Stimulated activated CD8-positive, alpha-beta memory T cell treated with anti-CD3 and anti-CD28 coated beads, Interleukin-4, amount 100 ng/mL, for 4 hours (primary cell): ENCODE measurements at places on chromosomes 5 and 9.

- no peak for DNase-seq
Measured at GRCh38 chr5:473551-474192, 30.7 kb downstream of the EXOC3 start.

DNA sequence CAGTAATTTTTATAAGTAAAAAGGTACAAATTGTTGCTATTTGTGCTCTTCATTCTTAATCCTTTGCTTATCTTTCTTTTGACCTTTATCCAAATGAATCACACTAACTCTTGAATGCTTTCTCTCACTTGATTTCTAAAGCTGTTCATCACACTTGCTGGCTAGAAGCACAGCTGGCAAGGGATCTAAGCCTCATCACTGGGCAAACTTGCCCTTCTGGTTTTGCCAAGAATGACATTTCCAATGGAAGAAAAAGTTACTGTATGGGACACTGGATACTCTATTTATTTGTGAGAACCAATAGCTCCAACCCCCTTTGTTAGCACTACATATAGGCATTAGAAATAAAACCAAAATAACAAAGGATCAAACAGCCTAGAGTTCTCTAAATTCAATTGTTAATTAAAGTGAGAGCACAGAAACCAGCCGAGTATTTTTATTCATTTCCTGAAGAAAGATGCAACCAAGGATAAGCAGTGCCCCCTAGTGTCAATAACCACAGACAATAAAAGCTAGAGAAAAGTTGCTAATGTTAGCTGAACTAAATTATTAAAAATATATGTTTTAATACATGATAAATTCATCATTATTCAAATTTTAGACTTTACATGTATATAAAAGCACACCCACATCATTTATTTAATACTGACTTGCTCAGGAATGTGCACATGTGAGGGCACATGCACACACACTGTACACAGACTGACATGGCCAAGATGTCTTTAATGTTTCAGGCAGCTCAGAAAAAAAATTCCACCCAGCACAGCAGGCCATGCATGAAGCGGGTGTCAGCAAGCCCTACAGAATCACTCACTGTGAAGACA, 59.8 kb upstream of the POU5F2 start:
- DNase-seq, result no peak

DNA sequence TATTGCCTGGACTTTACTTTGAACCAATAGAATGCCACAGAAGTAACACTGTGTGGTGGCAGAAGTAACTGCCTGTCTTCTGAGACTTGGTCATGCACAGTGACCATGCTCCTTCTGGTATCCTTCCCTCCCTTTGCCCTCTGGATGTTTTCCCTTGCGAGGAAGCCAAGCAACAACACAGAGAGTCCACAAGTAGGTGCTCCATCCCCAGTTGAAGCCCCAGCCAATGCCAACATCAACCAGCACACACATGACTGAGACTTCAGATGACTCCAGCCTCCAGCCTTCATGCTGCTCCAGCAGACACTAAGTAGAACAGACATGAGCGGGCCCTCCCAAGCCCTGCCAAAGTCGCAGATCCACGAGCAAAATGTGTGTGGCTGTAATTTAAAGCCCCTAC, 129.6 kb downstream of the EPB41L4A start:
- no peak for DNase-seq

- DNase-seq, result no peak
Measured at GRCh38 chr9:126886034-126886822, 25.8 kb downstream of the ZBTB34 start.

DNA sequence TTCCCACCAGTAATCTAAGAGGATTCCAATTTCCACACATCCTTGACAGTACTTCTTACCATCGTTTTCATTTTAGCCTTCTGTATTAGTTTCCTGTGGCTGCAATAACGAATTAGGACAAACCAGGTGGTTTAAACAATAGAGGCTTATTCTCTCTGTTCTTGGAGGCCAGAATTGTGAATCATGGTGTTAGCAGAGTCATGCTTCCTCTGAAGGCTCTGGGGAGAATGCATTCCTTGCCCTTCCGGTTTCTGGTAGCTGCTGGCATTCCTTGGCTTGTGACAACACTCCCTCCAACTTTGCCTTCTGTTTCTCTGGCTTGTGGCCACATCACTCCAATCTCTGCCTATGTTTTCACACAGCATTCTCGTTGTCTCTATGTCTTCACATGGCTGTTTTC, 23.5 kb downstream of the RIGI start:
- no peak for DNase-seq

- DNase-seq, result no peak
Measured at GRCh38 chr5:124395287-124395686, 351.2 kb downstream of the ZNF608 start.

DNA sequence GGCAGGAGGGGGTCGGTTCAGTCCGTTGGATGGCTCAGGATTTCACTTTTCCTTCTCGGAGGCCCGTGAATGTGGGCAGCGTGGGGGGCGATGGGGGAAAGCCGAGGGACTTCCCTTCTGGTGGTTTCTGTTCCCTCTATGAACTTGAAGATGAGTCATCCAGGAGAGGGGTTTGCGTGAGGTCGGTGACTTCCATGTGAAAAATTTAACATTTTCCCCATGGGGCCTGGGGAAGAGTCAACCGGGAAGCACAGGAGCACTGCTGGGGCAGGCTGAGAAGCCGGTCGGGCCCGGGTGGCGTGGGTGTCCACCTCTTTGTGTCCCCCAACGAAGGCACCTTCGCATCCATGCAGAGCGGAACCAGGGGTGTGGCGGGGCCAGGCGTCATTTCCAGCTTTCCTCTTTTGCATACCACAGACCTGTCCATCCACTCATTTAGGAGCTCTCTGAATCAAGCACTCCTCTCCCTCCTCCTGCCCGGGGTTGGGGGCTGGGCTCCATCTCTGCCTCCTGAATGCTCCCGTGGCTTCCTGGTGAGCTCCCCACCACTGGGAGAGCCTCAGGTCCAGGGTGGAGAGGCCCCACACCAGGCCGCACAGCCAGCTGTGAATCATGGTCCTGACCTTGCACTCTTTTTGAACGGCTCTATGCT, 68.4 kb downstream of the ANKRD33B start:
- no peak for DNase-seq

- no peak for DNase-seq
Measured at GRCh38 chr9:92618633-92619225, 51.2 kb downstream of the IPPK start.

- no peak for DNase-seq
Measured at GRCh38 chr9:105171589-105171988, 72.9 kb upstream of the SLC44A1 start.

- DNase-seq, result no peak
Measured at GRCh38 chr9:80552931-80553330, 981.2 kb downstream of the TLE4 start.

GRCh38 chr5:105632043-105632442, 2038.7 kb downstream of the EFNA5 start:
- DNase-seq, result no peak

- no peak for DNase-seq
Measured at GRCh38 chr5:104146652-104147051, 584.1 kb upstream of the NUDT12 start.

DNA sequence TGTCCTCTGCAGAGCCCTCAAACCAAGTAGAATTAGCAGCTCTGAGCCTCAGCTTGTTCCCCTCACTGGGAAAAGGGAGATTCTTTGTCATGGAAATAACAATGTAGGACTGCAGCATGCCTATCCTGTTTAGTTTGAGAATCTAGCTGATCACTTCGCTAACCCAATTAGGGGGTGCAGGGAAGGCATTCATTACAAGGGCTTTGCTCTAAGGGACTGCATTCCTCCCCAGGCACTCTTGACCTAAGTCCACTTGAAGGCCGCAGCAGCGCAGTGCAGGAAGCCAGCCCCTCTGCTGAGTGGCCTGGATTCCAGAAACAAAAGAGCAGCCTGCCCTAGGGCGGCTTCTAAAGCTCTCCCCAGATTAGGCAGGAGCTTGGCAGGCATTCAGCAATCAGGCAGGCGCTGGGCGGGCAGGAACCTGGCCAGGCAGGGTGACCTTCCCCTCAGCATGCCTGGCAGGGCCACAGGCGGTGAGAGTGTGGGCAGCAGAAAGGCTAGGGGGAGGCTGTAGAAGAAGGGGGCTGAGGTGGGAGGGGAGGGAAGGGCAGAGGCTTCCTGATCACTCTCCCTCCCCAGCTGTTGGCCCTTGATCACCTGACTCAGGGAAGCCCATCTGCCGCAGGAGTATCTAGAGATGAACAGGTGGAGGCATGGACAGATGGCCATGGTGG, 24.8 kb downstream of the CCNJL start:
- DNase-seq, result no peak

DNA sequence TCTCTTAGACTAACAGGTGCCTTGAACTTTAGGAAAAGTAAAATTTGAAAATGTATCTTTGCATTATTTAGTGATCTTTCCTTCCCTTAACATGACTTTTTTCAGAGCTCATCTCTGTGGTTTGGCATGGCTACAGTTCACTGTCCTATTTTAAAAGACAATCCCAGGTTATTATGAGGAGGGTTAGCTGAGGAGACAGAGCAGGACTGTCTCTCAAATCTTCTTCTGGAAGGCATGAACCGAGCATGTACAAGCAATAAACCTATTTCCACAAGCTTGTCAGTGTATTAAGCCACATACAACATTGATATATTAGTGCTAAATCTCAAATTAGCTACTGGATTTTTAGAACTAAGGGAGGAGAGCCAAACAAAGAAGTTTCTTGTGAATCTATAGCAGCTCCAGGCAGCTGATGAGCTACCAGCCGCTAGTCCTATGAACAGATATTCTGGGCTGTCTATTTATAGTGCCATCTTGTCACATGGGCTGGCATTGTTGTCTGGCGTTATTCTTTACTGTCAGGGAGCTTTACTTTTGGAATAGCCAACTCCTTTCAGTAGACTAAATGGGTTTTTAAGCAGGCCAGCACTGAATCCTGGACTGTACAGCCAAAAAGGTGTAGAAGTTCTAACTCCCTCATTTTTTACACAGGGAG, 171.2 kb upstream of the ACTBL2 start:
- DNase-seq, result no peak

- DNase-seq, result no peak
Measured at GRCh38 chr9:36031774-36032555, 4.7 kb upstream of the RECK start.

- no peak for DNase-seq
Measured at GRCh38 chr9:132994410-132995120, 16.1 kb downstream of the GFI1B start.

DNA sequence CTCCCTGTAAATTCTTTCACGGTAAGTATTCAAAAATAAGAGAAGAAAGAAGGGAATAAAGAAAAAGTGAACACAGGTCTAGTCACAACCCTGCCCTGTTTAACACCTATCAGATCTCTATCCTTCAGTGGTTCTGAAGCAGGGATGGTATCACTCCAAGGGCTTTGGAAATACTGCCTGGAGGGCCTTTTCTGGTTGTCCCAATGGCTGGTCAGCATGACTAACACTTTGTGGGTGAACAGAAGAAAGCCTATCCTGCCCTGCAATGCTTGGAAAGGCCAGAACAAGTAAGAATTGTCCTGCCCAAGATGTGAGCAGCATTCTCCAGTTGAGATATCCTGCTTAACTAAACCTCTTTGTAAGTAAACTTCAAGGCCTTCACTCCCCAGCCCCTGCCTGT, 124.9 kb downstream of the TMEM167A start:
- DNase-seq, result no peak

DNA sequence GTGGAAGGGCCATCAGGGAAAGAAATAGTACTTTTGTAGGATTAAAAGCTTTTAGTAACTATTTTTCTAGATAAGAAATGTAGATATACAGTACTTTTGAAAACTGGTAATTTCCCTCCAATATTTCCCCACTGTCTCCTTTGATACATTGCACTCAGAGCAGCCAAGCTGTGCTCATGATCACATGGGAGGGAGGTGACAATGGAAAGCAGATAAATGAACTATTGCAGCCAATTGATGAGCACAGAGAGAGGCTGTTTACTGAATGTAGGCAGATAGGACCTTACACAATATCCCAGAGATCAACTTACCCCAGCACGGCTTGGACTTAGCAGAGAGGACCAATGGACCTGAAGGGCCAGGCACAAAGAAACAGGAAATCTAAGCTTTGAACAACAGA, 178.0 kb upstream of the NREP start:
- DNase-seq, result no peak

DNA sequence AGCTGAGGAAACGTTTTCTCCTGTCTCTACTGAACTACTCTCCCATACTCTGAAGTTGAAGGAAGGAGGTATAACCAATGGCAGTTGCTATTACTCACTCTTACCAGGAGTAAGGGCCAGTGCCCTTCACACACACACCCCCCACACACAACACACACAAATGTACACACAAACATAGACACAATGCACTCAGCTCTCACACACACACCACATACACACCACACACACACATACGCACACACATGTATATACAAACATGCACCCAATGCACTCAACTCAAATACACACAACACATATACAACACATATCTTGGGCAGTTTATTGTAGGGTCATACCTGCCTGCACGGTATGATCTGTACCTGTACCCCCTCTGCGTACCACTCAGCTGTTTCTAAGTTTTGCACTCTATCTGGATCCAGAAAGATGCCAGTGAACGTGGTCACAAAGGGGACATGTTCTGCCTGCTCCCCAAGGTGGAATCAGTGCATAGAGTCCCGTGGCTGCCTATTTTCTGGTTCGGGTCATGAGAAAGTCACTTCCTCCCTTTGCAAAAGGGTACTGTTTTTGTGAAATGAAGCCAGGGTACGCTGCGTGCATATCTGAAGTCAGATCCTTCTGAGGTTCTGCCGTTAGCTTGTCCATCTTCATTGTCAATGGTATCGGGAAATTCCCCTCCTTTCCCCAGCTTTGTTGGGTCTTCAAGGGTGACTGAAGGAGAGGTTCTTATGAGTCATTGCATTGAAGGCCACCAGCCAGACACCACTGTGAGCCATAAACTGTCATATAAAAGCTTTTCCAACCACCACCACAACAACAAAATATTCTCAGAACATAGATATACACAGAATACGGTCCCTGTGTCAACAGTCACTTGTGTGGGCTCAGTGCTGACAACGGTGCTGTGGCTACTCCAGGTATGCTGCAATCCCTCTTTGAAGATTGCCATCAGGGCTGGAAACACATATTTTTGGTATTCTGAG, 131.9 kb downstream of the UGCG start:
- no peak for DNase-seq

DNA sequence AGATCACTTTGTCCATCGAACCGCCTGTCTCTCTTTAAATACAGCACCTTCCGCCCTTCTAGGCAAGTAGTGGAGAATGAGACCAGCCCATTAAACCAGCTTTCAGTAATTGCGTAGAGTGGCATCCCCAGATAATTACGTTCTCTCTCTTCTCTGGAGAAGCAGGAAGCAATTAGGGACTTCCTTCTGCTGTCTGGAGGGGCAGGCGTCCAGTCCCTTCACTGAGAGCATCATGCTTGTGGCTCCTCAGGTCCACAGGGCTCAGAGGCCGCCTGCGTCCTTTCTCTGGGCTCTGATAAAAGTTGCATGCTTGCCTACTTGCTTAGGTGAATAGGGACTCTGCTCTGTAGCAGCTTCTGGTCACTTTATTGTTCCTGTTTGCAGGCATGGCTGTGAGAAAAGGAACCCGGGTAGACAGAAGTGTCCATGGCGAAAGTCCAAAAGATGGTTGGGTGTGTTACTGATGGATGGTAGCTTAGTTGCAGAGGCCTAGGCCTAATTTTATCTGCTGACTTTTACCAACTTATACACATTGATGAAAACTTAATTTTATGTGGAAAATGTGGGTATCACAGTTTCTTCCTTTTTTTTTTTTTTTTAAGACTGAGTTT, 299.1 kb upstream of the PANK3 start:
- DNase-seq, result no peak
